ENCODE measurements at places on chromosomes 12 and 14.

GRCh38 chr12:50442178-50442908 lies 41.7 kb downstream of the LARP4 start:
- DNase-seq, result no peak

GRCh38 chr12:112842441-112842840 lies 50.9 kb downstream of the RPH3A start:
- no peak for DNase-seq

- DNase-seq, result peak; percentile 81
Measured at GRCh38 chr14:45249856-45250575, 3.0 kb downstream of the MIS18BP1 start.

DNA sequence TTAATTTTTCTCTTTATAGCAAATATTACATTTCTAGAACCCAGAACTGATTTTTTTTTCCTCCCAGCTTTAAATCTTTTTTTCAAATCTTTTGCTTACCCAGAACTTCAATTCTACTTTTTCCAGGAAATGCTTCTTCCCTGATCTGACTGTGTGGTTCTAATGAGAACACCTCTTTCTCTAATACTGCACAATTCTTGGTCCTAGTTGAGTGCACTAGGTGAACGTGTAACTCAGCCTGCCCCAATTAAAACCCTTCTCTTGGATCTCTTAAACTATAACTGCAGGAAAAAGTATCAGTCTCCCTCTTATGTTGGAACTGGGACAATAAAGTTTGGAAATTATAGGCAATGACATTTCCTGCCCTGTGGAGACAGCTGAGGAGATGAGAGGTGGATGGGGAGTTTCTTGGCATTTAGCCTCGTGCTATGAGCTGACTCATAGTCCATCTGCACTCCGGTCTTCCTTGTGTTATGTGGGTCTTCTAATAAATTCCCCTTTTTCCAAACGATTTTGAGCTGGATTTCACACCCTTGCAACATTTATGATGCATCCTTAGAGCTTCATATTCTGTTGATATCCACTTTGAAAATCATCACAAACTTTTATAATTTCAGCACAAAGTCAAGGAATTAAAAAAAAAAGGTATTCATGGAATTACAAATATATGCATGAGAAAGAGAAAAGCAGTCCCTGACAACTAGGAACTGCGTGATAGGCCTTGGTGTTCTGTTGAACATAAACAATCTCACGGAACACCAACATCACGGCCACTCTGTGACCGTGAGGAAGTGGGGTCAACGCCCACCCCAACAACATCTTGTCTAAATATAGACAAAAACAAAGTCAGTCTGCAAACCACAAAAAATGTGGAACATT lies 52.4 kb downstream of the BRMS1L start:
- peak; percentile 95 for DNase-seq

GRCh38 chr12:32104572-32105355 lies 1.9 kb upstream of the BICD1 start:
- no peak for DNase-seq

DNA sequence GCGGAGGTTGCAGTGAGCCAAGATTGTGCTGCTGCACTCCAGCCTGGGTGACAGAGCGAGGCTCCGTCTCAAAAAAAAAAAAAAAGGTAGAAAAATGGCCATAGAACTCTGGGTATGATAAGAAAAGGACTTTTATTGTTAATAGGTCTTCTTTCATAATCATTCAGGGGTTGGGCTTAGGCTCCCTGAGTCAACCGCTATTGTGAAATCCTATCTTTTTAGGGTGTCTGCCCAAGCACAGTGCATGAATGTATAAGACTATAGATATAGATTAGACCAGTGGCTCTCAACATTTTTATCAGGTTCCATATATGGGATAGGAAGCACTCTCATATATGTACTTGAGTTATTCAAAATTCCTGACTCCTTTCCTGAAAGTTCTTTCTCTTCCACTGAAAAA lies 48.7 kb upstream of the USP15 start:
- DNase-seq, result no peak

- DNase-seq, result no peak
Measured at GRCh38 chr12:15987696-15988095, 76.6 kb downstream of the DERA start.

DNA sequence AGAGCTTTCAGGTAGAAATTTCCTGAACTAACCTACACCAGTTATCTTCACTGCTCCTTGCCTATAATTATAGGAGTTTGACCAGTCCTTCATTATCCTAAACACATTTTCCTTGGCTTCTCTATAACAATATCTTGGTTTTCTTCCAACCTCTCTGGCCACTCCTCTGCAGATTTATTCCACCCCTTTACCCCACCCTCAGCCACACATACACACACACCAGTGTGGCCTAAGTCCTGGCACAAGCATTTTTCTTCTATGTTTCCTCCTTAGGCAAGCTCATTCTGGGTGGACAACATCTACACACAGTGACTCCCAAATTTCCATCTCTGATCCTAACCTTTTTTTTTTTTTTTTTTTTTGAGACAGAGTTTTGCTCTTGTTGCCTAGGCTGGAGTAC lies 25.1 kb downstream of the CDK17 start:
- DNase-seq, result no peak

DNA sequence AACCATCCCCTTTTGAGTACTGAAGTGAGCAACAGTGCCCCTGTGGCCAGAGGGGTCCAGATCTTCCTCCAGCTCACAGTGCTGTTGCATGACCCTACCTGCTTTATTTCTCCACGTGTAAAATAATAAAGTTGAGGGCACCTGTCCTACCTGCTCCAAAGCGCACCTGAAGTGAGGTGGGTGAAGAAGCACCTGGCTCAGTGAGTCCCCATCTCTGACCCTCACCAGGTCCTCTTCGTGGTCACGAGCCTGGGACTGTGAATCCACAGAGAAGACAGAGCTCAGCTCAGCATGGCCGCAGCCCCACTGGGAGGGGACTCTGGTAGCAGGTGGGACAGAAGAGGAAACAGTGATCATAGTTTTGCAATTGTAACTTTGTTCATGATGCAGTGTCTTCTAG lies 976.7 kb upstream of the TMEM132C start:
- DNase-seq, result no peak

DNA sequence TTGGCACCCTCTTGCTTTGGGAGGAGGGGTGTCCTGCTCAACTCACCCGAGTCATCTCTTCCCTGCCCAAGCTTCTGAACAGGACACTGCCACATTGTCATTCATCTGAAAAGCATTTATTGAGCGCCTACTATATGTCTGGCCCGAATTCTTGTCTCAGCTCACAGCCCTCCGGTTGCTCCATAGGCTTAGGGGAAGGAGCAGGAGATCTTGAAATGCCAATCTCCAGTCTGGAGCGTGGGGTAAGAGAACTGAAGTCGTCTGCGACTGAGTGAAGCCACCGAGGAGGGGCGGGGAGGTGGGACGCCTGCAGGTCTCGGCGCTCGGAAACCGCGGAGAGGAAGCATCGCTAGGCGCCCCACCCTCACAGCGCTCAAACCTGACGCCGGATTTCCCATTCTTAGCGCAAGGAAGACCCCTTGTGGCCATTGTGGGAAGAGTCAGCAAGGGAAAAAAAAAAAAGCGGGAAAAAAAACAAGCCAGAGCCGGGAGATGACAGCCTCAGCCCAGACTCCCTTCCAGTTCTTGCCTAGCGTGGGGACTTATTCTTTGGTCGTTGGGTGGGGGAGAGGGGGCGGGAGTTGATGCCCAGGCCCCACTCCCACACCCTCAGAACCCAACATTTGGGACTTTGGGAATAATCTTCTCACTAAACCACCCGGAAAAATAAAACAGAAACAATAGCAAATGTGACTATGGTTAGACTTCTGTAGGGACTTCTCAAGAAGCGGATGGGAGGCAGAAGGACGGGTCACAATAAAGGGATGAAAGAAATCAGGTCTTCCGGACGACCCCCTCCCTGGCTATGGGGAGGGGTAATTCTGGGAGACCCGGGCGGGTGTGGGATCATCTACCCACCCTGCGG lies 28.2 kb upstream of the SMUG1 start:
- peak; percentile 82 for DNase-seq

DNA sequence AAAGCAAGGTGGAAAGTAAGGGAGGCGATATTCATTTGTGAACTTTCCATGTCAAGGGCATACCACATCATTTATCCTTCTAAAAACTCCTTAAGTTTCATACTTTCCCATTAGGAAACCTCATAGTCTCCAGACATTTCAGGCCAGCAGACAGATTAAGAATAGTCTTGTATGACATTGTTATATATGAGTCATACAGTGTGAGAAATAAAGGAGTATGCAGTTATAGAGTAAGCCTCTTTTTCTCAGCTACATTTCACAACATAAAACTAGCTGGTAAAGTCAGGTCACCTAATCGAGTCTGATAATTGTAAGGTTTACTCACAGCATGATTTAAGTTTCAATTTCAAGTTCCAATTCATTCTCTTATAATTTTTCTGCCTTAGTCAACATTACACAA lies 164.3 kb downstream of the GRIP1 start:
- peak; percentile 18 for DNase-seq

GRCh38 chr12:122995503-122996187 lies 15.2 kb downstream of the ARL6IP4 start:
- DNase-seq, result no peak

GRCh38 chr14:105857826-105858675 lies 331.7 kb downstream of the TMEM121 start:
- no peak for DNase-seq

- DNase-seq, result peak; percentile 33
Measured at GRCh38 chr14:31465111-31465510, 7.8 kb upstream of the DTD2 start.

DNA sequence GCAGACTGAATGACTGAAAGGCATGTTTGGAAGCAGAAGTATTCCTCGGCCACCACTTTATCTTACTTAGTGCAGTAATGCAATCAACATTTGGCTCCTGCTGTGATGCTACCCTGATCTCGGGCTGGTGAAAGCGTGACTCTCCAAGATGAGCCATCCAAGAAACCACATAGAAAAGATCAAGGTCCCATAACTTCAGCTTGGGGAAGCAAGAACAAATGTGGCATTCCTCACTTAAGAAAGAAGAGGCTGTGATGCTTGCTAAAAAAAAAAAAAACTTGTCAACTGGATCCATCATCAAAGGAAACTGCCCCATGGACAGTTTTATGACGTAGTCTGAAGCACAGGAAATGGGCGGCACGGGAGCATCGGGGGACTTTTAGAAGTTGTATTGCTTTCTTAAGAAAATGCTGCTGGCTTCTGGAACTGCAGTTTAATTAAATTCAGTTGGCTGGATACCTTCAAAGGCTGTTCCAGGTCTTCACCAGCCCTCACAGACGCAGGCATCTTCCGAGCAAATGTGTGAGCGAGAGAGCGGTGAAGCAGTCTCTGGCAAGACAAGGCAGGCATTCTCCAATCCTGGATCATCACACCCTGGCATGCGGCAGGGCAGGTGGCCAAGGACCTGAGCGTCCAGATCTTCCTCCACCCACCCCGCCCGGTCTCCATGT lies 38.2 kb upstream of the MAP1LC3B2 start:
- peak; percentile 90 for DNase-seq

DNA sequence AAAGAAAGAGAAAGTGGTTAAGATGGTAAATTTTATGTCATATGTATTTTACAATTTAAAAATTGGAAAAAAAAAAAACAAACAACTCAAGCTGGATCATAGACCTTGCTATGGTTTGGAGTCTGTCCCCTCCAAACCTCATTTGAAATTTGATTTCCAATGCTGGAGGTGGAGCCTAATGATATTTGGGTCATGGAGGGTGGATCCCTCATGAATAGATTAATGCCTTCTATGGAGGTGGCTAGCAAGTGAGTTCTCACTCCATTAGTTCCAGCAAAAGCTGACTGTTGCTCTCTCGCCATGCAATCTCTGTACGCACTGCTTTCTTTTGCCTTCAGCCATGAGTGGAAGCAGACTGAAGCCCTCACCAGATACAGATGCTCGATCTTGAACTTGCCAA lies 22.2 kb upstream of the AP4S1 start:
- DNase-seq, result no peak

- peak; percentile 16 for DNase-seq
Measured at GRCh38 chr12:74538491-74539258, 1.0 kb downstream of the ATXN7L3B start.

DNA sequence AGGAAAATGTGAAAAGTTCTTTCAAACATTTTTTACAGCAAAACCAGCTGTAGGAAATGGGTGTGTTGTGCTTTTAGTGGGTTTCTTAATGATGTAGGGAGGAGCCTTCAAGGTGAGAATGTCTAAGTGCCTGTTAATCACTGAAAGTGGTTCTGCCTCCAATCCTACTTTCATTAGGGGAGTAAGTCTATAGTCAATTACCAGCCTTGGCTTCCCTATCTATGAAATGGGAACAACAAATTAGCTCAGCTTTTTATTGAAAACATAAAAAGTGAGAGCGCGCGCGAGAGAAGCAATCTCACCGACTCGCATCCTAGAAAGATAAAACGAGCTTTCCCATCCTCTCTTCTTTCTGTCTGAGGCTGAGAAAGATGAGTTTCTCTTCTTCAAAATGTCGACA lies 140.0 kb upstream of the LHX5 start:
- DNase-seq, result no peak

DNA sequence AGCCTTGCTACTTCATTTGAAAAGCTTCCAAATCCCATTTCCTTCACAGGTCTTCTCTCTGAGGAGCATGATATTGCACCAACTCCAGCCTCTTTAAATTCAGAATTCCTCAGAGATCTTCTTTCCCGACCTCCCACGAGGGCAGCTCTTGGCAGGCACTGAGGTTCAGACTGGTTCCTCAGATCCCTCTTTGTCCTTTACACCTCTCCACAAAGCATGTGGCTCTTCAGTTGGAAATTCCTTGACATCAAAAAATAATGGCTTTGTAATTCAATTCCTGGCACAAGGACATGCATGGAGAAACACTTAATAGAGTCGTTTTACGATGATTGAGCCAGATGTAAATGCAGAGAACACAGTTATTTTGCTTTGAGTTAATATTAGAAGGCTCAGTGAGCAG lies 63.2 kb upstream of the TMX1 start:
- no peak for DNase-seq

GRCh38 chr14:90256354-90257131 lies at the start of gene PSMC1:
Gene PSMC1 (plus strand): TSS chr14:90256553. CDS start chr14:90256598, 45 bp downstream.
- peak; percentile 93 for DNase-seq

DNA sequence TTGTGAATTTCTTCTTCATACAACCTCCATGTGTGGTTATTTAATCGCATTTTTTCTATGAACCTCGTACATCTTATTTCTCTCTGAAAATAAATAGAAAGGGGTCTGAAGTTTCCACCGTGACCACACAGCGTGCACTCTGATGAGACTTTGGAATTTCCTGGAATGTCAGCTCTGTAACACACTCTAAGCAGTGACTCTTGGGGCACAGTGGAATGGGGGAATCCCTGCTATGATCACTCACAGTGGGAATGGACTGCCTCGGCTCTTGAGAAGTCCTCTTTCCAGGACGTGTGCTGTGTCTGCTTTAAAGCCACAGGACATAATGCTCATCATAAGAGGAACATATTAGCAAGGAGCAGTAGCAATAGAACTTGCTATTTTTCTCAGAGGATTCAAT lies 416.2 kb downstream of the EGLN3 start:
- DNase-seq, result peak; percentile 49

GRCh38 chr14:21680072-21680471 lies 6.5 kb upstream of the OR4E1 start:
- DNase-seq, result peak; percentile 9

DNA sequence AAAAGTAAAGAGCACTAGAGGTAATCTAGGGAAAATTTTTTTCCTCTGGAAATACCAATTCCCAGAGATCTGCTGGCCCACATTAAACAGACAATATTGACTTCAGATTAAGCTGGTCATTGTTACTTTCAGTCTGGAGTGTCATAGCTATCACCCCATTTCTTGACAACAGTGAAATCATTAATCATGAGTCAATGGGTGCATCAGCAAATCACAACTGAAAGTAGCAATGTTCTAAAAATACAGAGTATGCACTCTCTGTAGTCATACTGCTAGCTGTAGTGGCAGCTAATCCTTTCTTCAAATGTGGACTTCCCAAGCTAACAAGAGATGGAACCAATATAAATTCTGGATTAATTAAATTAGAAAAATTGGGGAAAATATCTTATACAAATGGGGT lies 129.9 kb downstream of the CPNE8 start:
- no peak for DNase-seq

GRCh38 chr12:84910549-84911241 lies 1.9 kb downstream of the SLC6A15 start:
- no peak for DNase-seq

Data from EH (cell line).